ENCODE measurements at places on chromosomes 3 and 15.

DNA sequence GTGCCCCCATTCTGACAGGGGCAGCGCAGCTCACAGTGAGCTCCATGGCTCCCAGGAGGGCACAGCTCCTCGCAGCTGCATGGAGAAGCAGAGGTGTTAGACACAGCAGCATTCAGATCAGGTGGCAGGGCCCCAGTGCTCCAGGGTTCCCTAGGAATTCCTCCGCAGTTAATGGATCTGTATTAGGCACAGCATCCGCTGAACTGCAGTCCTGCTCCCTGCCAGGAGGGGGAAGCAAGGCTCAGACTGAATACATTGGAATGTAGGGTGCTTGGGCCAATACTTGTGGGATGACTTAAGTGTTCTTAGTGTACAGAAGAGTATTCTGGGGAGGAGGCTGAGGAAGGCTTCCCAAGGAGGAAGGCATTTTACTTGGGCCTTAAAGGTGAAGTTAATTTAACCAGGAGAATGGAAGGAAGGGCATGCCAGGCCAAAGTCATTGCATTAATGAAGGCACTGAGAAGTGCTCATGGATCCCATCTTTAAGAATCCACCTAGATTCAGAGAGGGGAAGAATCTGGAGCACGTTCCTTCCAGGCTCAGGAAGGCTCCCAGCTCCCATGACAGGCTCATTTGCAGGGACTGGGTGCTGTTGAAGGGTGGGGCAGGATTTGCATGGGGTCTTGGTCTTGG is 111.6 kb downstream of the RAB11A start:
- no peak for DNase-seq

DNA sequence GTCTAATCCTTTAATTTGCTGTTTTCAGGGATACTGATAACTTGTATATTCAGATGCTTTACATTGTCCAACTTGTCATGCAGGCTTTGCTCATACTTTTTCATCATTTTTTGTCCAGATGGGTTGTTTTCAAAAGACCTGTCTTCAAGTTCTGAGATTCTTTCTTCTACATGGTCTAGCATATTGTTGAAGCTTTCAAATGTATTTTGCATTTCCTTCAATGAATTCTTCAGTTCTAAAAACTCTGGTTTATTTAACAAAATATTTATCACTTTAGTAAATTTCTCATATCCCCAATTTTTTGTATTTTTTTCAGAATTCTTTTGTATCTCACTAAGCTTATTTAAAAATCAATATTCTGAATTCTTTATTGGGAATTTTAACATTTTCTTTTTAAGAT is 388.3 kb upstream of the IL12A start:
- DNase-seq, result no peak

- DNase-seq, result no peak
Observed at GRCh38 chr15:53693729-53694475, 65.6 kb downstream of the WDR72 start.

DNA sequence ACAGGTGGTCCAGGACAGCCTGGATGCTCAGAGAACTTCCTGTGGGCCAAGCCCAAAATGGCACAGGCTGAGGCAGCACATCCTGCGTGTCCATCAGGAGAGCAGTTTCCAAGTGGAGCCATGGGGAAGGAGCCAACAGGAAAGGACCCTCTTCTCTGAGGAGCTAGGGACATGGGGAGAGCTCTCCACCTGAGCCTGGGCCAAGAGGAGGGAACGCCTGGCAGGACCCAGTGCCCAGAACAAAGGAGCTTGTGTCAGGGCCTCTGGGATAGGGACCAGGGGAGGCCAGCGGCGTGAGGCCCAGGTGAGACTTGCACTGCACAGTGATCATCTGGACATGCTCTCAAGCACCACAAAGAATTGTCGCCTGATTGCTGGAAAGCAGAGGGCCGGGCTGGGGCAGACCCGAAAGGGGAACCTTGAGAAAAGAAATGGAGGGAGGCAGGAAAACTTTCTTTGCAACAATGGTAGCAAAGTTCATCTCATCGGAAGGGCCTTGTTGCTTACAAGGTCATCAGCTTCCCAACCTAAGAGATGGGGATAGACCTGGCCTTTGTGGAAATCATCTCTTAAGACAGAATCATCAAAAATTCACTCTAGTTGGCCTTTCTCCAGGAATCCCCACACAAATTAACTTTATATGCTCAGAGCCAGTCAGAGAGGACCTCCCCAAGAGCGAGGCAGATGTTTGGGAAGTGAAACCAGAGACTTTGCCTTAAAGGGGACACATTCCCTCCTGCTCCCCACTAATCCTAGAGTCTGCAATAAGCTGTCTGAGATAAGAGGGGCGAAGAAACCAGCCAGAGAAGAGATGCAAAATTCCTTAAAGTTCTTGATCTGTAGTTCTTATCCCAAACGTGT is 47.7 kb upstream of the HES1 start:
- no peak for DNase-seq

- no peak for DNase-seq
Observed at GRCh38 chr3:187935623-187936156, 190.4 kb upstream of the BCL6 start.

- no peak for DNase-seq
Observed at GRCh38 chr3:111692593-111693552, 97.7 kb upstream of the ZBED2 start.

DNA sequence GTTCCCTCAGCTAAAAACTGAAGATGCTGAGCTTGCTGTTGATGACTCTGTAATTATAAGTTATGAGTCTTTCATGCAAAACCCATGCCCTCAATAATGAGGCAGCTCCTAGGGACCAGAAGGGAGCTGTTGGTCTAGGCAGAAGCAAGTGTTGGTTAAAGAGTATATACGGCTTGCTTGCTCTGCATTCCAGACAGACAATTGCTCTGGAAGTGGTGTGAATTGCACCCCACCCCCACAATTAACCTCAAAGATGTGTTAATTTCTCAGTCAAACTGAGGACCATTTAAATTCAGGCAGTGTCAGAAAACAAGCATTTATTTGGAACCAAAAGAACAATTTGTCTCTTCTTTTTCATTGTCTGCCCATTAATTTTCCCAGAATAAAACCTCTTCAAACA is 163.5 kb upstream of the EOMES start:
- DNase-seq, result no peak

DNA sequence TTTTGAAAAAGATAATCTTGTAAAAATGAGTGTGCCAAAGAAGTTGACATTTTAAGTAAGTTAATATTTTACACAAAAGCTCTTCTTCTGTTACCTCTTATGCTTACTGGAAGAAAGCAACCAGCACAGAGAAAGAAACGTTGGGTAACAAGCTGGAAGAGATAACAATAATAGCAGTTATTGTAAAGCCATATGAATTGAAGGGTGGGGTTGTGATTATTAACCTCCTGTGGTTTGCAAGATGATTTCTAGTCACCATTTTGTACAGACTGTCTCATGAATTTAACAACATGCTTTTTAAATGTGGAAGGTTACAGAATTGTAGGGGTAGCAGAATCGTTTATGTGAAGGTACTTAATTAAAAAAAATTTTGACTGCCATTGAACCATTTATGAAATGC is 9.2 kb downstream of the RAP2B start:
- DNase-seq, result no peak

DNA sequence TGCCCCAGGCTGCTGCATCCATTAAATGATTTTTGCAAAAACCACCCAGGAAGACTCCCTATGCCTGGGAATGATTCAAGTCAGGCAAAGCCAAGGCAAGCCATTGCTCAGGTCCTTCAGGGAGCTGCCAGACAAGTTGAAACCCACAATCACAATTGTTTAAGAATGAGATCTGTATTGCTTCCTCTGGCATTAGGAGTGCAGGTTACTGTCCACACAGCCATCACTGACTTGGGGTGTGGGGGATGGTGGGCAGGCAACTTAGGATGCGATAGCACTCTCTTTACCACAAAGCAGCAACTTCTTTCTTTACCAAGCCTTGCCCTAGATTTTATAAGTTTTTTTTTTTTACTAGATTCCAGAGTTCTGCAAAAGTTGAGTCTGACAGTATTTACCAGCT is 15.0 kb upstream of the IL20RB start:
- DNase-seq, result no peak

DNA sequence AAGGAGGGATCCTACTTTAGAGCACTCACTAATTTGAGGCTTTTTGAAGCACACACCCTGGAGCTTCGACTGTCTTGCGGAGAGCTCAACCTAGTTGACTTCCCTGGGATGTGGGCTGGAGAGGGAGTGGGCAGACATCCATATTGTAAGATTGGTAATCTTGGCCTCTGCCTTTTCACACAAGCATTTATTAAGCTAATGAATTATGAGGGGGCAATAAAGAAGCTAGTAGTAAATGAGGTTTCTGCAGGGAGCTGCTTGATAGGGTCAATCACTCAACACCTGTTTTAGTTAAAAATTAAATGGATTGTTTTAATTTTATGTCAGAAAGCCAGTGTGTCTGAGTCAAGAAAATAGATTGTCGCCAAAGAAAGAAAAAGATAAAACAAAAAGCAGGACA is 76.3 kb downstream of the PDZRN3 start:
- no peak for DNase-seq

GRCh38 chr3:120284747-120285507 is at the start of gene GPR156:
GPR156 (minus strand) TSS chr3:120285222; CDS start chr3:120244098, 41,124 bp downstream.
- no peak for DNase-seq

GRCh38 chr15:64058279-64058678 is 12.0 kb upstream of the DAPK2 start:
- DNase-seq, result no peak

DNA sequence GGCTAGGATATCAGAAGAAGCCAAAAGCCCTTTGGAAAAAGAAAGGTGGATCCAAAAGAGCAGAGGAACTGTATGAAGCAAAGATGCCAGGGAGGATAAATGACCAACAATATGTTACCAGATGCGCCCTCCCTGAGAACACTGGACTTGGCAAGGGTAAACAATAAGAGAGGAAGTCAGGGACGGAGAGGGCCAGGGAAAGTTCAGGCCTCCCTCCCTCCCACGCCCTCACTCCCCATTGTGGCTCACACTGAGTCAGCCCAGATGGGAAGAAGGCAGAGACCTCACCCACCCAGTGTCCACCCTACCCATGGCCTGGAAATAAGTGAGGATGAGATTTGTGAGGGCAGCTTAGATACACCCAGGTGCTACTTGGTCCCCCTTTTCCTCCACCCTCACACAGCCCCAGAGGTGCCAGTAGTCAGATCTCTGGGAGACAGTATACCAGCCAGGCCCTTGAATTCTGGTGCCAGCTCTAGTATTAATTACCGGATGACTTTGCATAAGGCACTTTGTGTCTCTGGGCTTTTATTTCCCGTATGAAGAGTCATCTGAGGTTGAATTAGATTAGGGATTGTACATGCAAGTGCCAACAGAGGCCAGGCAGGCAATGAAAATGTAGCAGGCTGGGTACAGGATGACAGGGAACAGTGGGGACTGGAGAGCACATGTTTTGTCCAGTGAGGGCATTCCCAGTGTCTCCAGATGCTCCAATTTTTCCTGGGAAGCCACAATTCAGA is 35.1 kb upstream of the FRMD4B start:
- no peak for DNase-seq

- DNase-seq, result no peak
Observed at GRCh38 chr3:39013289-39013688, 38.5 kb downstream of the SCN11A start.

DNA sequence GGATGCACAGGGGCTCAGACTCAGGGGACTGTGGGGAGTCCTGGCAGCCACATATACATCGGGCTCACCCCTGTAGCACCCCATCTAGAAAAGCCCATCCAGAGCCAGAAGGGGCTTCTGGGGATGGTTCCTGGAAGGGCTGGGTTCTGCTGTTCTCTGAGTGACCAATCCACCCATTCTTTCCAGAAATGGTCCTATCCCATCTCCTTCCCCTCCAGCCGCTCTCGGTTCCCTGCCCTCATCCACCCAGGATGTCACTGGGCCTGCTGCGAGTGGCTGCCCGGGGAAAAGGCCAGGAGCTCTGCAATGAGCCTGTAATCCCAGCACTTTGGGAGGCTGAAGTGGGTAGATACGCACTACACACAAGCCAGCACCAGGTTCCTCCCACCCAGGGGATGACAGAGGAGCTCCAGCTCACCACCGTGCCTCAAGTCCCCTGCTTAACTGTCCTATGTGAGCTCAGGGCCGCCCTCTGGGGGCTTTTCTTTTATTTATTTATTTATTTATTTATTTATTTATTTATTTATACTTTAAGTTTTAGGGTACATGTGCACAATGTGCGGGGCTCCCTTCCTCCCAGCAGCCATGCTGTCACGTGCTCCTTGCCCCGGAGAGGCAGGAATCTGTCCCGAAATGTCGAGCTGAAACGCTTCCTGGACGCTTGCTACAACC is 13.6 kb upstream of the CSK start:
- DNase-seq, result no peak

GRCh38 chr3:30512576-30512975 is 93.8 kb upstream of the TGFBR2 start:
- no peak for DNase-seq

- DNase-seq, result no peak
Observed at GRCh38 chr3:189171707-189172106, at the start of gene TPRG1. TPRG1 (plus strand) TSS chr3:189171971; CDS start chr3:189207385, 35,414 bp downstream.

DNA sequence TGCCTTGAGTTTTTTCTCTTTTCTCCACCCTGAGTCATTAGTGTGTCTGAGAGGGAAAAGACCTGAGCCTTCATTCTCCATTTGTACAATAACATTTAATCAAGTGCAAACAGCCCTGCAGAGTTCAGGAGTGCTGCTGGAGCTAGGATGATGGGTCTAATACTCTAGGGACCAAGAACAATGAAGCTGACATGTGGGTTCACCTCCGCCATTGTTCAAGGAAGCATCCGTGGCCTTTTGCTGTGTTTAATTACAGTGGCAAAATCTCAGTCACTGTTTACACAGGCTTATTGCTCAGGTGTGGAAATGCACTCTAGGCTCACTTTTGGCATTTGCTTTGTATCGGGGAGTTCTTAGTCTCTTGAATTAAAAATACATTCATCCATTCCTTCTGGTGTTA is 259.6 kb downstream of the LRTM1 start:
- no peak for DNase-seq

DNA sequence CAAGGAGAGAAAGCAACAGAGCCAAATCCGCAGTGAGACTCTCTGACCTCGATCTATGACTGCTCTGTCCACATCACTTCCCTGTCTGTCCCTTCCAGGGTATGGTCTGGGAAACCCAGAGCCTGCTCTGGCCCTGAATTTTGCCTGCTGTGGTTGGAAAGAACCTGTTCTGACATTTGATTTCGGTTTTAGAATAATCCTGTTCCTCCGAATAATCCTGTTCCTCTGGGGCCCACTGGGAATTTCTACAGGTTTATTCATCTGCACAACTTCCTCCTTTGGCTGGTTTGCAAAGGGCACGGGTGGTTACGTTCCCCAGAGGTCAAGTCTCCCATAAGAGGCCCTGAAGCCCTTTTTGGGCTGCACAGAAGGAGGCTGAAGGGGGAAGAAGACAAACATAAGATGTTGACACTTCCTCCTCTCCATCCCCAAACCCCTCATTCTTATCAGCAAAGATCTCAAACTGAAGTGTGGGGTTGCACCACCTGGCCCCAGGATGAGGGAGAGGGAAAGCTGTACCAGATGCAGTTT is 10.6 kb downstream of the LAMP3 start:
- no peak for DNase-seq

Data from putamen (tissue), 1 donor.